Vagina (tissue), 2 donors: ENCODE measurements at places on chromosomes 4 and X.

GRCh38 chr4:184897895-184898294, 72.1 kb upstream of the ACSL1 start:
- no peak for DNase-seq

- no peak for DNase-seq
Observed at GRCh38 chrX:144896323-144896722, 351.0 kb upstream of the SPANXN1 start.

GRCh38 chrX:10243106-10243505, 86.3 kb downstream of the CLCN4 start:
- DNase-seq, result no peak

DNA sequence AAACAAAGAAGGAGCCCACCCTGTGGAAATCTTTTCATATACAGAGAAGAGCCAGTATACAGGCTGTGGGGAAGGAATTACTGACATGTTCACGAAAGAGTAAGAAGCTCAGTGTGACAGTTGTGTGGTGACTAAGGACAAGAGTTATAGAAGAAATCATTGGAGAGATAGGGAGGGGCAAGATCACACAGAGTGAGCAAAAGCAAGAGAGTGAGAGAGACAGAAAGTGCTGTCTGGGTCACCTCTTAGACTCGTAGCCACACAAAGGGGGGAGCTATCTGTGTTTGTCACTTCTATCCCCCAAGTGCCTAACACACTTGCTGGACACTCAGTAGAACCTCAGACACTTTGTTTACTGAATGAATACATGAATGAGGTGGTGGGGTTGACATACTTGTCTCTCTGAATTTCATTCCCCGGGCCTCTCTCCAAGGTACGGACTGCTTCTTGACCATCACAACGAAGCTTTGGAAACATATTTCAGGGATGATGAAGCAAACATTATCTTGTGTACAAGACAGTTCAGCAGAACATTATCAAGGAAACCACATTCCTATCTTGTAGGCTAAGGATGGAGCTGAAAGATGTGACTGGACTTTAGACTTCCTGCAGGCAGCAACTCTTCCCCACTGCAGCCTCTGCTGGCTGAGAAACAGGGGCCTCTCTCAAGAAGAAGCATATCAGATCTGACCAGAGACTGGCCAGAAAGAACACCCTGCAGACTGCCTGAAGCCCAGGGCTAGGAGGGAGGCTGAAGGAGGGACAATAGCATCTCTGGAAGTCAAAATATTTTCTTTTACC, 168.2 kb downstream of the AMELX start:
- DNase-seq, result no peak

- DNase-seq, result no peak
Observed at GRCh38 chr4:88010966-88011365, 3.5 kb downstream of the PKD2 start.

DNA sequence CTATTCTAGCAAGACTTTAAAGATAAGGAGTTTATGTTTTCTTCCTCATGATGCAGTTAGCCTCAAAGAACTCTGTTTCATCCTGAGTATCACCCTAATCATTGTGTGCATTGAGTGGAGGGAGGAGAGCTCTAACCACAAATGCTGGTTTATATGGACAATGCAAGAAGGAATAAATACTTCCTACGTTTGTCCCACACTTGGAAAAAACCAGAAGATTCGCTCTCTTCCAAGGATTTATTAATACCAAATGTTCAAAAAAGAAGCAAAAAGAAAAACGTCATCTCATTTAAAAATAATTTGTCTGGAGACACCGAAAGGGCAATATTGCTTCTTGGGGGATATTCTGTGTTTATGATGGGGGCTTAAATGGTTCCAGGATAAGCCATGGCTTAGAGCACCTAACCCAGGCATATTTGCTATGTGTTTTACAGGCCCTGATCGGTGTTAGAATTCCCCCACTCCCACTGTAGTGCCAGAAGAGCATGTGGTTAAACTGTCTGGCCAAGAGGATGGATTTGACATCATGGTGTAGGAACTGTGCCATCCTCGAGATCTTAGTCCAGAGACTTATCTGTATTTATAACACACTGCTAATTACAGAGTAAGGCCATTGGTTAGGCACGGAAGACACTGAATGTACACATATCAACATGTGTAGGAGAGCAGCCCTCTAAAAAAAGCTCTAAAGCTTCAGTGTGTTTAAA, 227.2 kb downstream of the ANK2 start:
- DNase-seq, result no peak

- DNase-seq, result no peak
Observed at GRCh38 chr4:90824266-90825150, 697.3 kb downstream of the CCSER1 start.

DNA sequence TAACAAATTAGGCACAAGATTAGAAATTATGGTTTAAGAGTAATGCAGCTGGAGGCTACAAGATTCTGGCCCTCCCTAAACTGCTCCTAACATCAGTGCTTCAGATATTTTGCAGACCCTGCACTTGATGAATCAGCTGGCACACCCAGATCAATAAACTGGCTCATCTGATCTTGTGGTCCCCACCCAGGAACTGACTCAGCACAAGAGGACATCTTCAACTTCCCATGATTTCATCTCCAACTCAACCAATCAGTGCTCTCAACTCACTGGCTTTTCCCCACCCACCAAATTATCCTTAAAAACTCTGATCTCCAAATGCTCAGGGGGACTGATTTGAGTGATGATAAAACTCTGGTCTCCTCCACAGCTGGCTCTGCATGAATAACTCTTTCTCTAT, 21.7 kb upstream of the TMEM33 start:
- DNase-seq, result no peak

- no peak for DNase-seq
Observed at GRCh38 chr4:77177199-77177598, 20.2 kb downstream of the CCNG2 start.

- DNase-seq, result no peak
Observed at GRCh38 chrX:140967036-140967435, 35.4 kb upstream of the SPANXB1 start.

- no peak for DNase-seq
Observed at GRCh38 chrX:13293700-13294099, 26.2 kb downstream of the ATXN3L start.

DNA sequence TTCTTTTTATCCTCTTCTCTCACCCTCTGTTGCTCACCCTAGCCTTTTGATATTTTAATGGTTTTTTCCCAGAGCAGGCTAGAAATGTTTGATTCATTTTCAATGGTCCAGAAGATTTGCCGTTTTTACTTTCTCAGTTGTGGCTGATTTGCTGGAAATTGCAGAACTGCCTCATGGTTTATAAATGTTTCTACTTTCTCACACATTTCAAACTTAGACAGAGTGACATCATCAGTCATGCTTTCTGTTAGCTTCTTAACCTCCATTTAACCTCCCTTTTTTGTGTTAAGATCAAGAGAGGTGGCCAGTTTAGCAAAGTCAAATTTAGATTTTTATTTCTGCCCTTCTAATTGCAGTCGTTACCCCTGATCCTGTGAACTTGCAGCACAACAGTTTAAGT, 8.7 kb downstream of the RXFP1 start:
- DNase-seq, result no peak

- no peak for DNase-seq
Observed at GRCh38 chr4:14679906-14680305, 322.4 kb upstream of the CPEB2 start.

DNA sequence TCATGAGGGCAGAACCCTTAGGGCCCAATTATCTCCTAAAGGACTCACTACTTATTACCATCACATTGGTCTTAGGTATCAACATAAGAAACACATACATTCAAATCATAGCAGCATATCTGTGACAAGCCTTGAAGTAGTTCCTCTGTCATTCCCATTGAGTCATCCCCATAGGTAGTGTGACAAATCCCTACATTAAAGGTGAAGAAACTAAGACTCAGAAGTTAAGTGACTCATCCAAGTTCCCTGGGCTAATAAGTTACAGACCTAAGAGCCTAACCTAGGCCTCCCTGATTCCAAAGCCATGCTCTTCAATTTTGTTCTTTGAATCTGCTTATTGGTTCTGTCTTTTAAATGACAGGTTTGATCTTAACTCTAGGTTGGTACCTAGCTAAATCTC, 58.2 kb downstream of the CD38 start:
- no peak for DNase-seq

GRCh38 chrX:43655151-43656004, 721 bp upstream of the MAOA start:
- no peak for DNase-seq

- no peak for DNase-seq
Observed at GRCh38 chr4:48939785-48940184, 33.2 kb upstream of the OCIAD2 start.

DNA sequence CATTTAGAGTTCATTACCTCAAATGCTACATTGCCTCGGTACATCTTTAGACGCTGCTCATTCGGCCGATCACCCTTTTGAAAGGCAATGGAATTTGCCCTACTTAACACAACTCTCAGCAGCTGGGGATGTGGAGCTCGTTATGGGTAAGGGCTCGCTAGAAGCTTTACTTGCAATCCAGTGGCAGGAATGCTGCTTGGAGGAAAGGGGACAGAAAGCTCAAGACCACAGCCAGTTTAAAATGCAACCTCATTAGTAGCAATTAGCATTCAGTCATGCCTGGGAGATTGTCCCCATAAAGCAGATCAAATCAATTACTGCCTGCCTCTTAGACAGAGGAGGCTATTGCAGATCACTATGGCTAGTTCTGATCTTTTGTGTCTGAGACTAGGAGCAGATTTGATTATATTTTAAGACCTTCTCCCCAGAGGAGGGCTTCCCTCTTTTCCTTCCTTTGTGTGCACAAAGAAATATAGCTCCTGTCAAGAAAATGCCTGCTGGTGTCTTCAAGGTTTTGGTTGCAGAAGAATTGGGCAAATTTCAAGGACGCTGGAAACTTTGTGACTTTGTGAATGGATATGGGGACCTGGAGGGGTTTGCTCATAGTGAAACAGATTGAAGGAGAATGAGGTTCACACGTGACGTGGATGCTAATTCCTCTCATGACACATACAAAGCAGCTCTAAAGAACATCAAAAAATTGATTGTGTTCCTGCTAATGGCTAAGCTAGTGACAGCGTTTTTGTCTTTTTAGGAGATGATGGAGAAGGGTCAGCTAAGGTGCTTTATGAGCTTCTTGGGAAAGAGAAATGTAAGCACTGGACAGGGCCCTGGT, 237.5 kb upstream of the GLRA2 start:
- DNase-seq, result no peak

DNA sequence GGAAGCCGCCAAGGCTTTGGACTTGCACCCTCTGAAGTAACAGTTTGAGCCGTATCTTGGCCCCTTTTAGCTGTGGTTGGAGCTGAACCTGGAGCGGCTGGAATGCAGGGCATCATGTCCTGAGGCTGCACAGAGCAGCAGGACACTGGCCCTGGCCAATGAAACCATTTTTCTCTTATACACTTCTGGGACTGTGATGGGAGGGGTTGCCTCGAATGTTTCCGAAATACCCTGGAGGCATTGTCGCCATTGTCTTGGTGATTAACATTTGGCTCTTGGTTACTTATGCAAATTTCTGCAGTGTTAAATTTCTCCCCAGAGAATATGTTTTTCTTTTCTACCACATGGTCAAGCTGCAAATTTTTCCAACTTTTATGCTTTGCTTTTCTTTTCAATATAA, 137.2 kb downstream of the MAGEC1 start:
- DNase-seq, result no peak

DNA sequence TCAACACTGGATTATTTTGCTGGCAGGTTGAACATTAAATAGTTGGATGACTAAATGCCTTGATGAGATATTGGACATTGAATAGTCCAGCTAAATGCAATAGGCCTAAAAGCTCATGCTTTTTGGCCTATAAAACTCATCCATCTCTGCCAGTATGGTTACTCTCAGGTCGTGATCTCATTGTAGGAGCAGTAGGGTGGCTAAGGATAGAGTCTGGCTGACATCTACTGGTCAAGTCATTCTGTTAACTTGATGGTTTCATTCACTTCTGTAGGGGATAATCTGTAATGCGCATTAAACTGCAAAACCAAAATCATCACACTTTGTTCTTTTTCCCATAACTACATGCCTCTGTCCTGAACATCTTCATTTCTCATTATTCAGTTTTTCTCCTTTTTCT, 227.0 kb downstream of the DKK2 start:
- no peak for DNase-seq

- no peak for DNase-seq
Observed at GRCh38 chr4:184873054-184873453, 47.3 kb upstream of the ACSL1 start.

- no peak for DNase-seq
Observed at GRCh38 chr4:120731561-120731960, 191.0 kb downstream of the PRDM5 start.

- DNase-seq, result no peak
Observed at GRCh38 chr4:159435561-159436023, 332.7 kb downstream of the RAPGEF2 start.

- DNase-seq, result no peak
Observed at GRCh38 chr4:176259330-176260090, 9.5 kb downstream of the ASB5 start.

DNA sequence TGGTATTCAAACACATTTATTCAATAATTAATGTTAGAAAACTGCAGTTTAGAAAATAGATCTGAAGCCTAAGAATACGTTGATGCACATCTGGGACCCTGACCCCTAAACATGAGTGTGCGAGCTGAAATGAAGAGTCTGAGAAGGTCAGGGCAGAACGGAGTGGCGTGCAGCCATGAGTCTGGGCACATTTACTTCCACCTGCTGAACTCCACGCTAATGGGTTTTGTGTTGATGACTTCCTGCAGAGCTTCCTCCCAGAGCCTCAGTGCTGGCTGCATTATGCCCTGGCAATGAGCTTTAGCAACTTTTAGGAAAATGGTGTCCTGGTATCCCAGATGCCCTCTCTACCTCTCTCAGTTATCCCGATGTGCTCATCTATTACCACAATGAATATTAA, 53.1 kb downstream of the FAM114A1 start:
- no peak for DNase-seq

DNA sequence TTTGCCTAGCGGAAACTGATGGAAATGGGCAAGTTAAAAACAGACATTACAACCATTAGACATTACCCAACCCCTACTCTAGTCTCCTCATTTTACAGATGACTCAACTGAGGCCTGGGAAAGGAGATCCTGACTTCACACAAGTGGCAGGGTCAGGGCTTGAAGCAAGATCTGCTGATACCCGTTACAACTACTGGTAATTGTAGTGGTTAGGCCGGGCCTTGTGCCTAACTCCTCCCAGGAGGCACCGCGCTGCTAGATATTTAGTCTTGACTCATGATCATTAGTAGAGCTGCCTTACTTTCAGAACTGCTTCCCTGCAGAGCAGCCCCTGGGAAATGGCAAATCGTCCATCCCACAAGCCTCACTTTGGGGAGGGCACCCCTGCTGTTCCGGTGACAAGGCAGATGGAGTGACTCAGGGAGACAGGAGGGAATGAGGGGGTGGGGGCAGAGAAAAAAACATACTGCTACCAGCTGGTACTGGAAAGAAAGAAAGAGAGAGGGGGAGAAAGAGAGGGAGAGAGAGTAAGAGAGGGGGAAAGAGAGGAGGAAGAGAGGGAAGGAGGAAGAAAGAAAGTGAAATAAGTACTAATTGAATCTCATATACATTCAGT, 12.2 kb downstream of the ARHGEF6 start:
- DNase-seq, result no peak

GRCh38 chr4:205097-205756, 80.9 kb downstream of the ZNF718 start:
- no peak for DNase-seq
